WERI-Rb-1 (cell line): ENCODE measurements at places on chromosomes 3 and 15.
A peak's percentile ranks its signal among the peaks of the same experiment; 100 is the strongest.

GRCh38 chr3:145197051-145197820 is 963.7 kb downstream of the PLOD2 start:
- no peak for DNase-seq

- no peak for DNase-seq
Observed at GRCh38 chr3:78390221-78390620, 1350.3 kb downstream of the ROBO2 start.

- no peak for DNase-seq
Observed at GRCh38 chr15:98416222-98416855, 232.0 kb upstream of the IGF1R start.

DNA sequence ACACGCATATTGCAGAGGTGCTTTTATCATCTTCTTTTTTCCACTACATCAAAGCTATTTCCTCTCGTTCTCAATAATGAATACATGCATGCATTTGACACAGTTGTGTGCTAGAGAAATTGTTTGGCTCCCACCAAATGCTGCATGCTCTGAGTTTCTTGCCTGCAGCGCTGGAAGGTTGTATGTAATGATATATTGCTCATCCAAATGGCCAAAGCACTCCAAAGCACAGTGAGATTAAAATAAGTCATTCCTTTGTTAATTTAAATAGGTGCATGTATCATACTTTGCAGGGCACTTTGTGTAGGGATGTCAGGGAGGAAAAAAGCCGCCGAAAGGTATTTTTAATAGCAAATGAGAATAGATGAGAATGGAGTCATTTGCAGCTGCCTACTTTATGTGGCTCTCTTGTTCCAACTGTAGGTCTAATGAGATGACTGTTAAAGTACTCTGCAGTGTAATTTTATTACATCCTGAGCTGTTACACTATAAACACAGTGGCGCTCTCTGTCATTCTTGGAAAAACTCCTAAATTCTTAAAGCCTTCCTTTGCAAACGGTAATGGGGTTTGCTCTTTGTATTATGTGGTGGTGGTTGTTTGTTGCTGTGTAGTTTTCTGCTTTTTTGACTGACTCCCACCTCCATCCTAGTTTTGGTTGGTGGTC is 56.9 kb upstream of the SKOR1 start:
- DNase-seq: no peak

DNA sequence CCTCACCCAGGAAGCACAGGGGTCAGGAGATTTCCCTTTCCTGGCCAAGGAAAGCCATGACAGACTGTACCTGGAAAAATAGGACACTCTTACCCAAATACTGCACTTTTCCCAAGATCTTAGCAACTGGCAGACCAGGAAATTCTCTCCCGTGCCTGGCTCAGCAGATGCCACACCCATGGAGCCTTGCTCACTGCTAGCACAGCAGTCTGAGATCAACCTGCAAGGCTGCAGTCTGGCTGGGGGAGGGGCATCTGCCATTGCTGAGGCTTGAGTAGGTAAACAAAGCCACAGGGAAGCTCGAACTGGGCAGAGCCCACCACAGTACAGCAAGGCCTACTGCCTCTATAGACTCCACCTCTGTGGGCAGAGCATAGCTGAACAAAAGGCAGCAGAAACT is 567.3 kb upstream of the LMCD1 start:
- DNase-seq: no peak

DNA sequence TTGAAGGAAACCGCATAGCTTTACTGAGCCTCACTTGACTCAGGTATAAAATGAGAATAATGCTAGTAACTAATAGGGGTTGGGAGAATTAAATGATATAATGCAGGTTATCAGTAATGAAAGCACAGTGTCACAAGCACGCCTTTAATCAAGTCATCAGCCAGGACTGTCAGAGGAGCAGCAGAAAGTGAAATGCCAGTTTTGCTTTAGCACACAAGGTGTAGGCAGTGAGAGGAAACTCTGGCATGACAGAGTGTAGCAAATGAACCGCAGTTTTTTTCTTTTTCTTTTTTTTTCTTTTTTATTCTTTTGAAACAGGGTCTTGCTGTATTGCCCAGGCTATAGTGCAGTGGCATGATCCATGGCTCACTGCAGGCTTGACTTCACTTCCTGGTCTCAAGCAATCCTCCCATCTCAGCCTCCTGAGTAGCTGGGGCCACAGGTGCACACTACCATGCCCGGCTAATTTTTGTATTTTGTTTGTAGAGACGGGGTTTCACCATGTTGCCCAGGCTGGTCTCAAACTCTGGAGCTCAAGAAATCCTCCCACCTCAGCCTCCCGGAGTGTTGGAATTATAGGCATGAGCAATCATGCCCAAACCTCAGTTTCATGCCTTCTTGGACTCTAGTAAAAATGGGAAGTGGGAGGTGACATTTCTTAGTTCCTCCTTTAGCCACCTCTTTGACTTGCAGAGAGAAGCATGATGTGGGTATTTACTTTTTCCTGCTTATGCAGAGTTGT is 9.7 kb upstream of the SCAANT1 start:
- DNase-seq: no peak

GRCh38 chr15:40911141-40911540 is 16.9 kb downstream of the VPS18 start:
- peak; percentile 90 for DNase-seq

GRCh38 chr15:49915822-49916221 is 203.2 kb downstream of the ATP8B4 start:
- no peak for DNase-seq

DNA sequence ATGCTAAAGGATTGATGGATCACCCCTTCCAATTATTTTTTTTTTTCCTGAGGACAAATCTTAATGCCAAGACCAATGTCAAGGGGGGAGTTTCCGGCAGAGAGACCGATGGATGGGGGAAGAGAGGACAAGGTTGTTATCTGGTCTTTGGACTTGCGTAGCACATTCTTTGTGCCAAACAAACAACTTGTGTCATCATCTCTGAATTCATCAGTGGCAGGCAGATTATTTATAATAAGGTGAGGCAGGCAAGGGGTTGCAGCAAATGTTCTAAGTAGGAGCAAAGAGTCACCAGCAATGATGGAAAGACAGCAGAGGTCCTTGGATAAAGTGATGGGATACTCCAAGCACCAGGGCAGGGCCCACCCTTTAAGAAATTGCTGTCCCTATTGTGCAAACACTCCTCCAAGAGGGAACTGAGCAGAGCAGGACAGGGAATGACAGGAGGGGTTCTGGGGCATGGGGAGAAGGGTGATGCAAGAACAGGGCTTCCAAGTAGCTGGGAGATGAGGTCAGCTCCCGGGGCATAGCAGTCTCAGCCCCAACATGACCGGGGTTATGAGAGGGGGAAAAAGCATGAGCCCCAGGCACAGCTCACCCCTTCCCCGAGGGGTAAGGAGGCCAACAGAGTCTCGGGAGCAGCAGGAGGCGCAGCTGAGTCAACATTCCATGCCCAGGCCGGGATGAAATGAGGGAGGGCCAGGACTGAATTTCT is 57.4 kb downstream of the ANXA2 start:
- no peak for DNase-seq

- DNase-seq: peak; percentile 59
Observed at GRCh38 chr3:168620854-168621253, 525.1 kb upstream of the GOLIM4 start.

DNA sequence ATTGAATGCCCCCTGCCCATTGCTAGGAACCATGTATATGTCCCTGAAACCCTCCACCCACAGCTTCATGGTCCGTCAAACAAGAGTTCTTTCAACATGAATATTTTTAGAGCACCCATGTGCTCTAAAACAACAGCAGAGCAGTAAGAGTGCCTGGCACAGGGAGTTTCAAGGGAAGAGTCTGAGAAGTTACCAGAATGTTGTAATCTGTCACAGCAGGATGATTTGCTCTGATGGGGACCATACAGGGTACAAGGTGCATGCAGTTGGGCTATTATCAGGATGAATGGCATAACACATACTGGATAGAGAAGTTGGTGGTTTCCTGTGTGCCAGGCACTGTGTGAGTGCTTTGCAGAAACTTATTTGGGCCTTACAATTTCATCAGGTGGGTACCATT is 27.8 kb upstream of the FLNB start:
- no peak for DNase-seq

DNA sequence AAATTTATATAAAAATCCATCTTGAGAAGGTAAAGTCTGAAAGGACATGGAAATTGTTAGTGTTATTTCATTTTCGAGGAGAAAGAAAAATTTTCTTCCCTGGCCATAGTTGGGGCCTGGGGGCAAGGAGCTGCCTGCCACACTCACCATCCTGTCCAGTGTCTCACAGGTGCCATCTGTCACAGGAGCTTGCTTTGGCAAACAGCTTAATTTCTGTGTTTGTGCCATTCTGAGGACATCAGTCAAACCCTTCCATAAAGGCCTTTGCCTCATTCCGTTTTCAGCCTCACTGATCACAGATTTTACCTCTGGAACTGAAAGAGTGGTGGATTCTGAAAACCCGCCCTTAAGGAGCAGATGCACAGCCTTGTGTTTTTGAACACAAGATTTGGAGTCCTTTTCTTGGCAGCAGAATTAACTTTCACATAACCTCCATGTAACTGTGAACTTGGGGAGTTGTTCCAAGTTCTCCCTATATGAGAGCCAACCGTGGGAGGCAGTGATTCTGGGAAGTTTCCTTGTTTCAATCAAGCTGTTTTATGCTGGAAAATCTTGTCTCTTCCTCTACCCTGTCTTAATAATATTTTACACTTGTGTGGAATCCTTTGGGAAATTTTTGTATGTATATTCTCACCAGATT is 254.7 kb downstream of the CACNA2D3 start:
- no peak for DNase-seq

- no peak for DNase-seq
Observed at GRCh38 chr3:150391161-150391560, 16.9 kb upstream of the TSC22D2 start.

- DNase-seq: no peak
Observed at GRCh38 chr3:141929341-141929995, 53.0 kb downstream of the ATP1B3 start.

DNA sequence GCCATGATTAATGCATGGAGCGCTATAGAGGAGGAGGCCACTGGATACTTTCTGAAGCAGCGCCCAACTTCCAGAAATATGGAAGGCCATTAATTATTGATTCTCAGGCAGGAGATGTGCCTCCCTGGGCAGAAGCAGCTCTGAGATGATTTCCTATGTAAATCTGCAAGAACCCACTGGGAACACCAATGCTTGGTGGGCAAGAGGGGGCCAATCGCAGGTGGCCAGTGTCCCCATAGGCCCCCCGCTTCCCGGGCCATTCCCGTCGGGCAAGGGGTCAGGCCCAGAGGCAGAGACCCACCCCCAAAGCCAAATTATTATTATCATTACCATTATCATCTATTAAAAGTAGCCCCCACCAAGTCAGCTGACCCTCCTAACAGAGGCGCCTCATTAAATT is 288.0 kb upstream of the TLE3 start:
- DNase-seq: no peak

- no peak for DNase-seq
Observed at GRCh38 chr3:55719006-55719405, 231.9 kb upstream of the WNT5A start.

DNA sequence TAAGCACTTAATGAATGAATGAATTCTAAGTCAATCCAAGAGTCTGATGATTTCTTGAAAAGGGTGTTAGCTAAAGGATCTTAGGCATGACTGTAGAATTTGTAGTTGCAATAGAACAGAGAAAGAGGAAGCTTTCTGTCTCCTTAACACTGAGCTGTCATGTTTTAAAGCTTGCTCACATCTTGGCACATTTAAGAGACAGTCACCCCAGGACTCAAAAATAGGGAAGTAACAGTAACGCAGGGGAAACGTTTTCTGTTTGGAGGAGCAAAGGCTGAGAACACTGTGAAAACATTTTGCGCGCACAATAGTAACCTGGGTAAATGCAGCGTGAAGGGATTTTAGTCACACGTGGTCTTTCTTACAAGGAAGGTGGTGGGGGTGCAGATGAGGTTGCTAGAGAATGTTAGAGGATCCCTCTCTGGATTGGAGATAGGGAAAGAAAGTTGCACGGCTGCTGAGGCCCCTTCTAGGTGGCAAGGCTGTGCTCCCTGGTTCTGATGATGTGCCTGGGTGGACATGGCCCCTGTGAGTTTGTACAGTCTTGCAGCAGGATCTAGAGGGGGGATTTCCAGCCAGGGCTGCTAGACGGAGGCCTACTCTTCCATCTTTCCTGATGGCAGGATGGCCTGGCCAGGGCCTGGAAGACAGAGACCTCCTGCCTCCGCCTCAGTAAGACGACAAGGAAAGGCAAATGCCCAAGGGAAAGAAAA is 12.0 kb downstream of the STARD5 start:
- no peak for DNase-seq

- DNase-seq: no peak
Observed at GRCh38 chr3:10561162-10561945, 56.0 kb upstream of the ATP2B2 start.

DNA sequence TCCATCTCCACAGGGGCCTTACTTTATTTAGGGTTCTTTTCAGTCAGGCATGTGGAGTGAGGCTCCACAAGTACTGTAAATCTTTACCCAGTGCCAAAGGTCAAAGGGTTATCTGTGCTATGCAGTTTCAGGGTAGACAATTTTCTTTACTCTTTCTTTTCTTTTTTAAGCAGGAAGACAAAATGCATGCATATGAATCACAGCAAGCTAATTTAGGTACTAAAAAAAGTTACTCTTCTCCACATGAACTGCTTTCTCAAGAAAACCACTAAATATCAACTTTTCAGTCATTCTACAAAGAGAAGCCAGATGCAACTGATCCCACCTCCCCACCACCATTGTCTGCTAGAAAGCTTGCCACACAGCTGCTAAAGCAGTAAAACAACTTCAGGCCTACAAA is 73.3 kb upstream of the PYGO1 start:
- no peak for DNase-seq

DNA sequence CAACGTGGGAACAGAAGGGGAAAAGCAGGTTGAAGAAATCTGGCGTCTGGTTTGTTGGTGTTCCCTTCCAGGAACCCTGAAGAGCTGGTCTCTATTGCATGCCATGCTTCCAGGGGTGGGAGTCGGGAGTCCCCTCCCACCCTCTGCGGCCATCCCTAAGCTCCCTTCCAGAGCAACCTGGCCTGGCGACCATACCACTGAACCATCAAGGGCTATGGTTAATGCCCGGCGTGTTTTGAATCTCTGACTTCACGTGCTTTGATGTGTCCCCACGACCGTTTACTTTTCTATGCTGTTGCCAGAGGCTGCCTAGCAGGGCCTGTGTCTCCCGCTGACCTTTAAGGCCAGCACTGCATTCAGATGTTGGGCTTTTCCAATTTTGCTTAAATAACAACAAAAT is 696 bp upstream of the SNRK start:
- no peak for DNase-seq
